ENCODE measurements at places on chromosomes 13 and 19.

- DNase-seq = peak; percentile 77
Measured at GRCh38 chr19:41144403-41144802, 30.2 kb downstream of the CYP2F1 start.

- no peak for DNase-seq
Measured at GRCh38 chr13:24043590-24044350, 116.8 kb upstream of the SPATA13 start.

DNA sequence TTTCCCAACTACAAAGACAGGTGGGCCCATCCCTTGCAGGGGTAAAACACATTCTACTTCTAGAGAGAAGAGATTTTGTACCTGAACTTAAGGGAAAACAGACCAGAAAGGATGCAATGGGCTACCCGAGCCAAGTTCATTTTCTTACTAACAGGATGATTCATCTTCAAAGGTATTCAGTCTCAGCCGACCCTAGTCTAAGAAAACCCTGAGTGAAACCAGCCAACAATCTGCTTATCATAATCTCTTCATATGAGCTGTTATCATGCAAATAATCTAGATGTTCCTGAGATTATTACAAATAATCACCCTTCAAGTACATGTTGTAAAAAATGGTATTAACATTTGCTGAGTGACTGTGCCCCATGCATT is 15.6 kb downstream of the PABPC3 start:
- DNase-seq = no peak

- DNase-seq = no peak
Measured at GRCh38 chr13:64154514-64154913, 2738.9 kb upstream of the PCDH20 start.

DNA sequence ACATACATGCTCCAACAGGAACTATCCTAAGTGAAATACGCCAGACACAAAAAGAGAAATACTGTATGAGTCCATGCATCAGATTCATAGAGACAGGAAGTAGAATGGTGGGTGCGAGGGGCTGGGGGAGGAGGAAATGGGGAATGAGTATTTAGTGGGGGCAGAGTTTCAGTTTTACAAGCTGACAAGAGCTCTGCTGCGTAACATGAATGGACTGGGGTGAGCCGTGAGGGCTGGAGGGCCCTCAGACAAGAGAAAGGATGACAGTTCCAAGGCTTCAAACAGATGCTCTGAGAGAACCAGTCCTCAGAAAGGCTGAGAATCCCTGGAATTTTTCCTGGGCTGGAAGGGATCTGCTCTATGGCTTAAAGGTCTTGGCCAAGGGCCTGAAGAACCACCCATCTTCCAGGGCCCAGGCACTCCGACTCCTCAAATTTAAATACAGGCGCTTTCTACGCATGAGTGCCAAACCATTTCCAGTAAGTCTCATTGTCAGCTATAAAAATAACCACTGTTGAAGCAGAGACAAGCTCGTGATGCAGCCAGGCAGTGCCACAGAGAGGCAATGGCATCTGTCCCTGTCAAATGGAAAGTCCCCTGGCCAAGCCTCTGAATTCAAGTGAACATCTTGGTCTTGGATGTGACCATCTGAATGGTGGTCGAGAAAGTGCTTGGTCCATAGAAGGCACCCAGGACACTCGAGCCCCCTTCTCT is 17.5 kb downstream of the KLF2 start:
- no peak for DNase-seq

DNA sequence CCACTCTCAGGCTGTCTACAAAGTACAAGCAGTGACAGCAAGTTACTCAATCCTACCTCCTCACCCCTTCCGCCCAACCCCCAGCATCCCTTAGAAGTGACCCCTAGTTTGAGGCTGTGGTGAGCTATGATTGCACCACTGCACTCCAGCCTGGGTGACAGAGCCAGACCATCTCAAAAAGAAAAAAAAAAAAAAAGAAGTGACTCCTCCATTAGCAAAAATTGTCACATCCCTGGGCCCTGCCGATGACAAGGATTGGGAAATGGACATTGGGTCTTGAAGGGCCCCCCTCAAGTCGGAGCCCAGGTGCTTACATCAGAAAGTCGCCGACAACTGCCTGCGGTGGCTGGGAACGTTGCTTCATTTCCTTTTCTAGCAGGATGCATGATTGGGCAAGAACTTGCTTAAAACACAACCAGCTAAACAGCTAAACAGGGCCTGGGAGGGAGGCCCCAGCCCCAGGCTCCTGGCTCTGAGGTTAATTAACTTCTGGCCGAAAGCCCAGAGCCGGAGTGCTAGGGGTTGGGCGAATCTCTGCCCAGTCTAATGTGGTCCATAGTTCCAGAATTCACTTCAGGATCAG is 15.3 kb downstream of the RAB3D start:
- DNase-seq = no peak

DNA sequence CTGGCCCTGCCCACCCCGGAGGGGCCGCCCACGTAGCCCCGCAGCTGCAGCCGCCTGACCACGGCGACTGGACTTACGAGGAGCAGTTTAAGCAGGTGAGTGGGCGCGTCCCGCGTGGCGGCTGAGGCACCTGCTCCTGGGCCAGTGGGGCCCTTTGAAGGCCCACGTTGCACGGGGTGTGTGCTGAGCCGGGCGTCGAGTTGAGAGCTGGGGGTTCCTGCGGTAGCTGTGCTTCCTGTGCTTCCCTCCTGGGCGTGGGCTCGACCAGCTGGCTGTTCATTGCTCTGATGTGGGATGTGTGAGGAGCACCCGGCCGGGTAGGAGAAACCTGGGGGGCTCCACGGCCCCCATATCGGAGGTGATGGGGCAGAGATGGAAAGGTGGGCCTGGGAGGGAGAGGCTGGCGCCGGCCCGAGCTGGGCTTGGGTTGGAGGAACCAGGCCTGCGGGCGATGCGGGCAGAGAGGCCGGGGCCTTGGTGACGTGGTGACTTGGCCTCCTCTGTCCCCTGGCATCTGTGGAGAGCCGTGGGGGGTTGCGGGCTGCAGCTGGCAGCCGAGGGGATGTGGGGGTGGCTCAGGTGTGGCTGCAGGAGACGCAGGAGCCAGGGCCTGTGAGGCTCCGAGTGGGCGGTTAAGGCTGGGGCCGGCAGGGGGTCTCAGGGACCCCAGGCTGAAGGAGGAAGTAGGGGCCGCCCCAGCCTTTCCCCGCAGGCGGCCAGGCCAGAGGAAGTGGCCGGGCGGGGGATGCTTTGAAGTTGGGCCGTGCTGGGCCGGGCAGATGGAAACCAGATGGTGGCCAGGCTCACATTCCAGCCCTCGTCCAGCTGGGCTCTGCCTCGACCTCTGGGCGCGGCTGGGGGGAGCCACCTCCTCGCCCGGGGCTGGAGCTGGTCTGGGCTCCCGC is 7.1 kb downstream of the ARID3A start:
- DNase-seq = peak; percentile 63

- DNase-seq = no peak
Measured at GRCh38 chr19:40392894-40393517, 3.0 kb upstream of the HIPK4 start.

DNA sequence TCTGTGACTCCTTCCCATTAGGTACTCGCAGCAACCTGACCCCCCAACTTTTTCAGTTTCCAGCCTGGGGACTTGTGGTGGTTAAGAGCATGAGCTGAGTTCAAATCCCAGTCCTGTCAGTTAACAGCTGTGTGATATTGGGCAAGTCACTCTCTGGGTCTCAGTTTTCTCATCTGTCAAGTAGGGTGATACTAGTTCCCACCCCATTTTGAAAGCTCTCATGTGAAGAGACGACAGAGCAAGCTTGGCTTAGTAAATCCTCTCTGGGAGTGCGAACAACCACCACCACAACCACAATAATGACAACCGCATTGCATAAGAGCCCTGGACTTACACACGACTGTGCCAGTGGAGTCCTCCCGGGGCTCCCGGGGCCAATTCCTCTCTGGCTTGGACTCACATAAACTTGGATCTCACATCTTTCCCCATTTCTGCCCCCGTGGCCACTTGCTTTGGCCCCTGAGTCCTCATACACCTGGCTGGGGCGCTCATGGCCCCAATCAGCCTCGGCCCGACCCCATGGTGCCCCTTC is 454 bp downstream of the BLVRB start:
- DNase-seq = no peak

All from endothelial cell (in vitro differentiated cells).